ENCODE measurements at places on chromosomes 16 and 17.

DNA sequence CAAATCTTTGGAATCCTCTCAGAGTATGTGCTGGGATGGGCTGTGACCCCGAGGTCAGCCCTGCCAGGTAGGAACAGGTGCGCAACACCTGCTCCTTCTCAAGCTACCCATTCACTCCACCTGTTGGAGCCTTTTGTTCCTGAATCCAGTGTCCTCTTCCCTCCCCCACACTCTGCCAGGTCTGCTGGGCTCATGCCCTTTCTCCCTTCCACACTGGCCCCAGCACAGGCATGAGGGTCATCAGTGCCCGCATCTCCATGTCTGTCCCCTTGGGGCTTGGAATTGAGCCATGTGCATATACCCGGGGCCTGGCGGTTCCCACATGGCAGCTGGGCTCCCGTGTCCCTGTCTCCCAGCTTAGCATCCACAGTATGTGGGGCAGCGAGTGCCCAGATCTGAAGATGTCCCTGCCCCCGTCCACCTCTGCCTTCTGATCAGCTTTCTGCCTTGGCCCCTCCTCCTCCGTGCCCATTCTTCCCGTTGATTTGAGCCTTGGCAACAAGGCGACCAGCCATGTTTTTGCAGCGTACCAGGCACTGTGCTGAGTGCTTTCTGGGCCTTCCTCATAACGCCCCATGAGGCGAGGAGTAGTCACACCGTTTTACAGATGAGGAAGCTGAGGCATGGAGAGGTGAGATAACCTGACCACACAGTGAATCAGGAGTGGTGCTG is 102.2 kb downstream of the RAP1GAP2 start:
- DNase-seq = no peak

DNA sequence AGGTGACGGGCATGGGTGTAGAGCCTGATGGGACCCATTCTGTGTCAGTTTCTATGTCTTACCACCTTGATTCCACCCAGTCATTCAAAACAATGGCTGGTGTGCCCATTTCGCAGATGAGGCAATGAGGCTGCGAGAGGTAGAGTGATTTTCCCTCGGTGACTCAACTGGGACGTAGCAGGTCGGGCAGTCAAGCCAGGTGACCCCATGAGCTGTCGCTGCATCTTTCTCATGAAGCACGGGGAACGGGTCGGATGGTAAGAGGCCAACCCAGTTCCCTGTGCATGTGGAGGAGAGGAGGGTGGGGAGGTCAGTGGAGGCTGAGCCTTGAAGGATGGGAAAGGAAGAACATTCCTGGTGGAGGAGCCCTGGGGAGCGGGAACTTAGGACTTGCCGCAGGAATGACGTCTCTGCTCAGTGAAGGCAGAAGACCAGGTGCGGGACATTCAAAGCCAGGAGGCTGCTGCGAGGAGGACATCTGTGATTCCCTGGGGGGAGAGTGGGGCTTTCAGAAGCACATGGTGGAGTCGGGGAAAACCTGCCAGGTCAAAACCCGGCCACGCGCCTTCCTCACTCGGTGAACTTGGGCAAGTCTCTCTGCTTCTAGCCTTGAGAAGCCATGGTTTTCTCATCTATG is 1.1 kb downstream of the IL21R start:
- peak; percentile 39 for DNase-seq

DNA sequence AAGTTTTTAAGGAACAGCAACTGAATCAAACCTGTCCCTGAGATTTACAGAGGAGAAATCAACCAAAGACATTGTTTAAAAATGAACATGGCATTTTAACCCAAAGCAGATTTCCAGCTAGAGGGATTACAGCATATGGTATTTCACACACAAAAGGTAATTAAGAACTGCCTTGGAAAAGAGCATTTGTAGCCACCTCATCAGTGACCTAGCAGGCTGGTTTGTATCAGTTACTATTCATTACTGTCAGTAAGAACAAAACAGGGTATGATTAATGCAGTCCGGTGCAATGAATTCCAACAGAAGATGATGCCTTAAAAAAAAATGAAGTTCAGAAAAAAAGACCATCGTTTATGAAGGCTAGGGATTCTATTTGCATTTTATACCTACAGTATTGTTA is 219.9 kb downstream of the CHD9NB start:
- no peak for DNase-seq

DNA sequence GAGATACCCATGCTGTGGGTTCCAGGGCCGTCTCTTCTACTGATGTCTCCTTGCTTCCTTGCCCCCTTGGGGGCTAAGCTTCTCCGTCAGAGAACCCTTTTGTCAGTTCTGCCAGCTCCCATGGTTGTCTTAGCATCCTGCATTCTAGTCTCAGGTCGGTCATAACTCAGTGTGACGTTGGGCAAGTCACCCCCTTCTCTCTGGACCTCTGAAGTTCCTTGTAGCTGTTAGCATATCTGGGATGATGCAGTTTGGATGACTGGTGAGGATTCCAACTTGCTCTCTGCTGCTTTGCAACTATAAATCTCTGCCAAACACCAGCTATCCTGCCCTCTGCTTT is 8.9 kb upstream of the MYL4 start:
- no peak for DNase-seq

GRCh38 chr17:21199856-21200255 is 14.1 kb downstream of the TMEM11 start:
- DNase-seq = no peak

- no peak for DNase-seq
These were observed 2.1 kb upstream of the ADCY7 start for GRCh38 chr16:50263940-50264929.

- DNase-seq = no peak
These were observed 35.7 kb downstream of the PECAM1 start for GRCh38 chr17:64354824-64355535.

DNA sequence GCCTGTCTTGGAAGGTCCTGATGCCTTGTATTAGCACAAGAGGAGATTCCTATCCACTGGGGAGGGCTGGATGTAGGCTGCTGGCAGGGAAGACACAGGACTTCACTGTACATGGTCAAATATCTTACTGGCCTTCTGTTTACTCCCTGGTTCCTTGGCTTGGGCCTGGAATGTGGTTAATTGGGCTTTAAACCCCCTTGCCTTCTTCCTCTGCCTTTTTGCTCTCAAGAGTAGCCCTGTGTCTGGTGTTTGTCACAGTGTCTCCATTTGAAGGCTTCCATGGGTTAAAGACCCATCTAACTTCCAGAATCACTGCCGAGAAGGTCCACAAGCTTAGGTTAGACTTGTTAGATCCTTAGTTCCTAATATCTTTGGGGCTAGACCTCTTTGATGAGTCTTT is 7.1 kb upstream of the CHCT1 start:
- no peak for DNase-seq

DNA sequence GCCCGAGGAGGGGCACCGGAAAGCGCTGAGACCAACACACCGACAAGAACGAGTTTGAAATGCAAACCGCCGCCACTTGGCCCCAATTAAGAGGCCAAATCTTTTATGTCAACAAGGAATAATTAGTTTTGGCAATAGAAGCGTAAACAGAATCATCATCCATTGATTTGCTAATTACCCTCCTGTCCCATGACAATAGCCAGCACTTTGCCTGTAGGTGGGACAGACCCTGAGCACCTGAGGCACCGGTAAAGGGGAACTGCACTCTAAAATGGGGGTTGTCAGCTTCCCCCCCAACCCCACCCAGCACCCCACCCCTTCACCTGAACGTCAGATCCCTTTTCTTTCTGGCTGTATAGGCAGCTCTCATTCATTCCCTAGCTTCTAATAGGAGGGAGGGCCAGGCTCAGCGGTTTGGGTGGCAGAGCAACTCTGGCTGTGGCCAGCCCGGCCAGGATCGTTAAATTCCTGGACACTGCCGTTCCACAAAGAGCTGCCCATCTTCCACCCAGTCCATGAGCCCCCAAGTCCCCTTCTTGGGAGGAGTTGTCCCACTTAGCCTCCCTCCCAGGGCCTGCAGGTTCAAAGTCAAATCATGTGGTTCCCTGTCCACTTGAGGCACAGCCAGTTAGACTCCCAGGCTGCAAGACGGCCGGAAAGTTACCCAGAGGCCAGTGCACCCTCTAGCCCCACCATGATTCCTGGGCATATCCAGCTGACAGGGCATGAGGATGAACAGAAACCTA is 45.8 kb downstream of the WNT3 start:
- no peak for DNase-seq

GRCh38 chr16:88026964-88027938 is 76.0 kb downstream of the BANP start:
- DNase-seq = no peak

- no peak for DNase-seq
These were observed 129.9 kb upstream of the RBL2 start for GRCh38 chr16:53304334-53304733.

- DNase-seq = no peak
These were observed 8.7 kb downstream of the RPS6KB1 start for GRCh38 chr17:59901604-59902003.

DNA sequence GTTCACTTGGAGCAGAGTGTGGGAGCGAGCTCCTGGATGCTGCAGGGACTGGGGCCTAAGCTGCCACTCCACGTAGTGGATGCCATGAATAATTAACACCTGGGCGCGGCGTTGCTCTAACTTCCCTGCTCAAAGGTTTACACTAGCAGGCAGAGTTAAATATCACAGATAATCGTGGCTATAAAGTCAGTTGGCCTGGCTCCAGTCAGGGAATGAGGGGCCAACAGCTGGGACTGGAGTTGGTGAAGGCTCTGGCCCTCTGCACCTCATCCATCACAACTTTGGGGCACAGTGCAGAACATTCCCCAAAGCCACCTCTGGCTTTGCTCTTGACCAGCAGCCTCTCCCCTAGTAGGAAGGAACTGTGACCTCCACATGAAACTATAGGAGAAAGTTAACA is 10.9 kb downstream of the HOXB4 start:
- no peak for DNase-seq

DNA sequence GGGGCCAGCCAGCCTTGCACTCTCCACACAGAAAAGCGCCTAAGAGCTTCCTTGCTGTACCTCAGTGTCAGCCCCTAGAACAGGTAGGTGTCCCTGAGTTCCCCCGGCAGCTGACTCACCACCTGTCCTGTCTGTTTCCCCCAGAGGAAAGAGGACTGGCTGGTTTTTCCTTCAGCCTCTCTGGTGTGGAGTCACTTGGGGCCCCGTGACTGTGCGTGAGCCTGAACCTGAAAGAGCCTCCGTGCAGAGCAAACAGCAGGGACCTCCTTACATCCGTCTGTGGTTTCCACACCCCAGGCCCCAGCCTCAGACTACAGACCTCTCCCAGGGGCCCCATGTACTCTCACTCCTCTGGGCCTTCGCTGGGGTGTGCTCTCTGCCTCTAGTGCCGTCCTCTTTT is 87.8 kb downstream of the GNAO1 start:
- DNase-seq = peak; percentile 33

DNA sequence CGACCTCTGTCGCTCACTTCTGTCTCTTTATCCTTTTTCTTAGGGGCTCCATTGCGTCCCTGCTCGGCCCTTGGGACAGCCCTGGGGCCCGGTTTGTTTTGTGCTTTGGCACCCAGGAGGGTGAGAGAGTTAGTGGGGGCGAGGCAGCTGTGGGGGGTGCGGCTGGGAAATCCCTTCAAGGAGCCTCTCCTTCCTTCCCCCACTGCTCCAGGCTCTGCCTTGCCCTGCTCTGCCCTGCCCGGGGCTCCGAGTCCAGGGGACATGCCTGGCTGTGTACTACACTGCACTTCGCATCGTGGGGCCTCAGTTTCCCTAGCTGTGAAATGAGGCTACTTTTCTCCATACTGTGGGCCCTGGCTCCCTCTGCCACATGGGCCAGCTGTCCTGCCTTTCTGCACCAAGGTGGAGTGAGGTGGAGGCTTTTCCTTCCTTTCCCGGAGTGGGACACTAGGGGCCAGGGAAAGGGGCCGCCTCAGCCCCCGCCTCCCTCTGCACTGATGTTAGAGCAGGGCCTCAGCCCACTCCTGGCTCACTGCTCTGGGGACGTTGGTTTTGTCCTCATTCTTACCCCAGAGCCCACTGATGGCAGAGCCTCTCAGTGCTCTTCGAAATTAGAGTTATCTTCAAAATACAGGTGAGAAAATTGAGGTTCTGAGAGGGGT is 980 bp downstream of the LLGL1 start:
- DNase-seq = no peak

DNA sequence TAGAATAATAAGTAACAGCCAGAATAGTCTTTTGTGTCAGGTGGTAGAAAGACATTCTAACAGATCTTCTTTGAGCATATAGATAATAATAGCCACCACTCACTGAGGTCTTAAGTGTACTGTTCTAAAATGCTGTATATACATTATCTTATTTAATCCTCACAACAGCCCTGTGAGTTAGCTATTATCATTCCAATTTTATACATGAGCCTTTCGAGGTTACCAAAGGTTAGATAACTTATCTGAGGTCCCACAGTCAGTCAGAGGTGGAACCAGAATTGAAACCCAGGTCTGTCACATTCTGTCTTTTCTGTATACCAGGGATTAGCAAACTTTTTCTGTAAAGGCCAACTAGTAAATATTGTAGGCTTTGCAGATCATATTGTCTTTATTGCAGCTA is 23.2 kb downstream of the REXO5 start:
- DNase-seq = no peak

Data from effector memory CD4-positive, alpha-beta T cell (primary cell).